Retina (tissue), 1 donor: ENCODE measurements at places on chromosomes 4 and X.

- DNase-seq, result no peak
These were observed 441.1 kb downstream of the KCNIP4 start for GRCh38 chr4:21507439-21507838.

DNA sequence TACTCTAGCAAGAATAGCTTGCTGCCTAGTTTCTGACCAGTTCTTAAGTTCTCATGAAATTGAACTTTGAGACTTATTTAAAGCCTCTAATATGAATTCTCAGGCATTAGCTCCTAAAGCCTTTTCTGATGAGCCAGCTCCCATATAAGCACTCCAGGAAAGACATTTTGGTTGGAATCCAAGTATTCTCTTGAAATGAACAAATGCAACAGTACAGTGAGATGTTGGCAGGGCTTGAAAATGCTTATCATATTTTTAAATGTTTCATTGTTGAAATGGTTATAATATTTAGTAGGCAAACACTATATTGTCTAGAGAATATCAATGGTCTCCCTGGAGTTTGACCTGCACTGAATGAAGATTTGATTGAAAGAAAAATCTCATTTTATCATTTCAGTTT lies 240.3 kb downstream of the ANK2 start:
- no peak for DNase-seq

DNA sequence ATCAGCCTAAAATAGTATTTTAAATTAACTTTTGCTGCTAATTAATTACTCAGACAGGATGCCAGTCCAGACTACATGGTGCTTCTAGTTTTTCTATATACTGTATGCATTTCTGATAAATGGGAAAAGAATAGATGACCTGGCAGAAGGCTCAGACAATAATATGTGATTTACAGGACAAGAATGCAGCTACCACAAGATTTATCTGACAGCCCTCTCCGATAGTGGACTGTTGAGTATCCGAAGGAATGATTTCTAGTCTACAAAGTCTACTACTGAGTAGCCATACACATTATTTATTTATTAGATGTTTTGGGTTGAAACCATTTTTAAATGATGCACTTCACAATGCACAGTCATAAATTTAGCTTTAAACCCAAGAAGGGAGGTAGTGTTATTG lies 212.8 kb downstream of the MAB21L2 start:
- no peak for DNase-seq

GRCh38 chrX:36626898-36627297 lies 381.3 kb upstream of the FAM47C start:
- no peak for DNase-seq

- DNase-seq, result no peak
These were observed 138.7 kb upstream of the RAPGEF2 start for GRCh38 chr4:158964114-158964727.

- no peak for DNase-seq
These were observed 165.1 kb upstream of the RAI2 start for GRCh38 chrX:18026166-18026565.

- no peak for DNase-seq
These were observed 48.6 kb downstream of the BMPR1B start for GRCh38 chr4:94806376-94806775.

DNA sequence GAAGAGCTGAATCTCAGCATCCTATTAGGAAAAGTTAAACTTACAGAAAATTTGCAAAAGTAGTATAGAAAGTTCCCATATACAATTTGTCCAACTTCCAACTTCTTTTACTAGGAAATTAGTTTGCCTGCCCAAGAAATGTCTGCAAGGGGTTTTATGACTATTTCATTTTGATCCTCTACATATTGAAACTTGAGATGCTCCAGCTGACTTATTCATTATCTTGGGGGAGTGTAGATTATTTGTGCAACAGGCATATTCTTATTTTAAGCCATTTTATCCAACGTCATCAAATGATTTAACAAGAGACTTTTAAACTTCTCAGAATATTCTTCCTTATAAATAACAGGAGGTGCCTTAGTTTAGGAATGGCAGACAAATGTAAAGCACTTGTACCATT lies 317.1 kb upstream of the FTHL17 start:
- no peak for DNase-seq

DNA sequence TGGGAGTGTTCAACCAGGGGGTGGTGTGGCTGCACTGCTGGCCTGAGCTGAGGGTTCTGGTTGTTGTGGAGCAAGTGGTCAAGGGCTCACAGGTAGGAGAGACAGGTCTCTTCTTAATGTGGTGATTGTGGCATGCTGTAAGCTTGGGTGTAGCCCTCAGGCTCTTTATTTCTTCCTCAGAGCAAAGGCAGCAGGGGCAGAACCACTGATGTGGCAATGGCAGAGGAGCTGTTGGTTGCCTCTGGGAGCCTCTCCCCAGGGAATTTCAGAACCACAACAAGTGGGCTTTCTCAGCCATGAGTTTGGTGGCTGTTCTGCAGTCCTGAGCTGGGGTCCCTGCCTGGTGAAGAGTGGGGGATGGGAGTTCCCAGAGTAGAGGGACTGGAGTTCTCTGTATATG lies 1017.2 kb downstream of the SH3BGRL start:
- DNase-seq, result no peak

GRCh38 chrX:150086371-150086770 lies 148.1 kb upstream of the EOLA2 start:
- no peak for DNase-seq

GRCh38 chrX:94256396-94256795 lies 582.4 kb downstream of the FAM133A start:
- no peak for DNase-seq
